ENCODE measurements at places on chromosomes 11 and 22.

DNA sequence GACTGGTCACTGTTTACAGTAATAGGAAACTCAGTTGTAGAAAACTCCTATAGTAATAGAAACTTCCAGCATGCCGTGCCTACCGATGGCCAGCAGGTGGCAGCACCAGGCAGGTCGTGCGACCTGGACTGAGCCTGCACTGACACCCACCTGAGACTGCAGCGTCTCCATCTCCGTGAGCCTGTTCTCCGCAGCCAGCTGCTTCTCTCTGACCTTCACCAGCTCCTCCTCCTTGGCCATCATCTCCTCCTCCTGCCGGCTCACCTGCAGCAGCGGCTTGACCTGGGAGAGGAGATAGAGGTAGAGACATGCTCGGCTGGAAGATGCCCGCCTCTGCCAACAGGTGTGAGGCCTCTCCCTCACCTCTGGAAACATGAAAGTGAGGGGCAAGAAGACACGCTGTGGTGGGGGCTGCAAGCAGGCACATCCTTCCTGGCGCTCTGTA, 48.5 kb downstream of the APOL1 start:
- peak; percentile 60 for DNase-seq

DNA sequence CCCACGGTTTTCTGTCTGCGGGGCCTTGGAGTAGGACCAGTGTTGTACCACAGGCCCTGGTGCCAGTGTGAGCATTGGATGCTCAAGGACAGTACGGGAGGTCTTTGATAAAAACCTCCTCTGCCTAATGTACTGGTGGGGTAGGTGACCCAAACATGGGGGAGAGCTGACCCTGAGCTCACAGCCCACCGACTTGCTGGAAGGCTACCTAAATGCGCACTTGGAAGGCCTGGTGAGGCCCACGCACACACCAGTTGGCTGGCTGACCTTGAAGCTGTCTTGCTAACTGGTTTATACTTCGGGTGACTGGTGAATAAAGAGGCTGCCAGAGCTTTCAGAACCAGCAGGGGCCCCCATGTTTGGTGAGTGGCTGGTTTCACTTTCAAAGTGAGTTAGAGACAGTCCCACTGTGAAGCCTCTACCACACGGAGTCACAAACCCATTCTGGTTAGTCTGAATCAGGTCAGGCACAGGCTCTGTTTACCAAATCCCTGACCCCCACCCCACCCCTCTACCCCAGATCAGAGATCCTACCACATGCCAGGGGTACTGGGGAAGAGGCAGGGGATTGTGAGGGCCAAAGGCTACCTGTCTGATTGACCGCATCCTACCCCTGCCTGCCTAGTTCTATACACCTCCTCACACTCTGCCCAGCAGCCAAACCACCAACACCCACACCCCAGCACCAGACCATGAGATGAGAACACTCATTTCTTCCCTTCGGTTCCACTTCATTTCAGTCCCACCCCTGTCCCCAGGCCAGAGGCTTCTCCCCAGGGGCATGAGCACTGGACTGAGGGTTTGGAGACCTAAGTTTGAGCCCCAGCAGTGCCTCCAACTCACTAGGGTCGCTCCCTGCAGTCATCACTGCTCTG, 12.7 kb upstream of the IL2RB start:
- peak; percentile 35 for DNase-seq

- no peak for DNase-seq
Measured at GRCh38 chr11:94521684-94522083, 9.4 kb downstream of the C11orf97 start.

DNA sequence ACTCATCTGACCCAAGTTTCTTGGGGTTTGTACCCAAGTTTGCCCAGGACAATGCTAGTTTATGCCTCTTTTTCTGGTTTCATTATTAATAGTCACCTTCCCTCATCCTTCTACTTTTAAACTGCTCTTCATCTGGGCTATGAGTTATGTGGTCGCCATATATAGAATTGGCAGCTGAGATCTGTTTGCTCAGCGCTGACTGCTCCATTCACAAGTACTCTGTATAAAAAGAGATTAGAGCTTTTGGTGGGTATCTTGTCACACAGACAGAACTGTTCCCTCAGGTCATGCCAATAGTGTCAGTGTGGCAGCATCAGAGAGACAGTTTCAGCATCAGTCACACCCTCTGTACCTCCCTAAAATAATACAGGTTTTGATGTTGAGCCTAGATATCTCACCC, 326.0 kb downstream of the RAB38 start:
- no peak for DNase-seq

DNA sequence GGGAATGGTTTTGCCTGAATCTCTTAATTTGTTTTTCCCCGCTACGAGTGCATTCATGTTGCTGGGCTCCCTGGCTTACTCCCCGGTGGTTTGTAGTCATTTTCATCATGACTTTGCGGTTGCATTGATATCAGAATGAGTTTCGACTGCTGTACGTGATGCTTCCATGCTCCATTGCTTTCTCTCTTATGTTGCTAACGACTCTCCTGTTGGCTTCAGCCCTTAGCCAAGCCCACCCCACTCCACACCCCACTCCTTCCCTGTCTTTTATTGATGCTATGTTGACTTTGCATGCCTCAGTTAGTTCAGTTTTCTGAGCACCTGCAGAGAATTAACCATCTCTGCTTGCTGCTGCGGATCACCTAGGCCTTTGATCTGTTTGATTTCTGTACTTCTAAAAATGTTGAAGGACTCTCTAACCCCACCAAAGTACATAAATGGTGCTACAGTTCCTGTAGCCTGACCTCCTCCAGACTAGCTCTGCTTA, 65.3 kb downstream of the ARFGAP2 start:
- no peak for DNase-seq

DNA sequence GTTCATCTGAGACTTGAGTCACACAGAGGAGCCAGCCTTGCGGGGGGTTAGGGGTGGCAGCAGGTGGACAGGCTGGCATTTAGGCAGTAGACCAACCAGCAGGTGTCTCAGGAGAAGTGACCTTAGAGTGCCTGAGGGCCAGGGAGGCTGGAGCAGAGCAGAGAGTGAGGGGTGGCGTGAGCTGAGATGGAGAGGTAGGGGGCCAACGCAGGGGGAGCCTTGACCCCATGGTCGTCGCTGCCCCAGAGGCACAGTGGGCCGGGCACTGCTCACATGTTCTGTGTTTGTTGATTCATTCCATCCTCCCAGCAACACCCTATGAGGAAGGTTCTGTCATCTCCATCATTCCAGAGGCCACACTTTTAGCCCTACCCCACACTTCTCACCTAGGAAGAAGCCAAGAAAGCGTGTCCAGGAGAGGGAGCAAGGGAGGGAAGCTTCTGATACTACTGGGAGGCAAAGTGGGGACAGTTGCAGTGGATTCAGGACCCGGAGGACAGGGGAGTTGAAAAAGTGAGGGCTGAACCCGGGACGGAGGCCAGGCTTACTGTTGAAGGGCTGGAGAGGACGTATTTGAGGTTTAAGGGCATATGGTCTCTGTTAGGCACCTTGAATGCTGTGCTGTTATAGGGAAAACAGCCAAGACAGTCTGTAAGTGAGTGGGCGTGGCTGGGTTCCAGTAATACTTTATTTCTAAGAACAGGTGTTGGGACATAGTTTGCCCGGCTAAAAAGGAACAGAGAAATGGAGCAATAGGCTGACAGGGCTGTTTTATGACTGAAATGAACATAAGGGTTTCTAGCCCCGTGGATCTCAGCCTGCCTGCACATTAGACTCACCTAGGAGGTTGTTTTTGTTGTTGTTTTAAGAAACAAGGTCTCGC, 7.3 kb downstream of the SART1 start:
- no peak for DNase-seq
